ENCODE measurements at places on chromosomes 11 and 22. TPM values are rescaled to one million over a fixed set of nuclear protein-coding genes. Genes with fewer than 3 reads are reported as not detected.

Gene UQCR10
- total RNA-seq = 218 TPM

- no peak for DNase-seq
Observed at GRCh38 chr11:1205121-1205986, 17.5 kb upstream of the MUC5B start.

DNA sequence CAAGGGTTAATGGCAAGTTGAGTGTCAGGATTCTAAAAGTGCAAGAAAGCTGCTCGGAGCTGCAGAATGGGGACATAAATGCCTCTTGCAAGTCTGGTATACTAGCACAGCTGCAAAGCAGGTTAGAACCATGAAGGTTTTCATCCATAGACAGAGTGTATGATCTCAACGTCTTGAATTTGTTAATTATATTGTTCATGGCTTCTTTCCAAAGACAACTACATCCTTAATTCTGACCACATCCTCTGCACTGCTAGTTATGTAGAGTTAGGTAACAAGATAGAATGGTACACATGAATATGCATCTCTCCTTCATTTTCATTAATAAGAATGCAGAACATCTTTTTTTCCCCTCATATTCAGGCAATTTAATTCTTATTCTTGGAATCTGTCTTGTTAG is 34.2 kb downstream of the EXPH5 start:
- DNase-seq = no peak

Gene SLCO2B1
- 0.13 TPM for total RNA-seq

- DNase-seq = no peak
Observed at GRCh38 chr11:35841733-35842132, 102.1 kb upstream of the LDLRAD3 start.

- DNase-seq = no peak
Observed at GRCh38 chr22:36540867-36541642, 12.1 kb upstream of the EIF3D start.

DNA sequence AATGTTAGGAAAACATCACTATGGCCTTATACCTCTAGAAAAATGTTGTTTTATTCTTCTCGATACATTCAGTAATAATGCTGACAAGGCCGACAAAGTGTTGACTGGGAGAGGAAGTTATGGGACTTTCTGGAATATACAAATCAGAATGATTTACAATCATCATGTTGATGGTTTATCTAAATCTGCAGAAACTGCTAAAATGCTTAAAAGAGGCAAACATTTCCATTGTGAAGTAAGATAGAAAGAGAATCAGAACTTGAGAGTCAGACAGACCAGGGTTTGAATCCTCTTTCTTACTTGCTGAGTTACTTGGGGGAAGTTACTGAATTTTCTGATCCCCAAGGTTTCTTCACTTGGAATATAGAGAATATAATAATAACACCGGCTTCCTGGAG is 89.4 kb downstream of the CD44 start:
- no peak for DNase-seq

GRCh38 chr11:13760115-13760514 is 91.6 kb downstream of the FAR1 start:
- DNase-seq = no peak

Gene DRG1
- total RNA-seq = 118 TPM

Gene NUCB2
- 143 TPM for total RNA-seq
